ENCODE measurements at places on chromosomes 3 and 15.

GRCh38 chr15:69253156-69253555, 45.6 kb upstream of the PAQR5 start:
- no peak for DNase-seq

- DNase-seq, result no peak
Observed at GRCh38 chr3:50624634-50625033, 7.7 kb downstream of the MAPKAPK3 start.

- no peak for DNase-seq
Observed at GRCh38 chr3:129522953-129523352, 5.5 kb upstream of the RHO start.

DNA sequence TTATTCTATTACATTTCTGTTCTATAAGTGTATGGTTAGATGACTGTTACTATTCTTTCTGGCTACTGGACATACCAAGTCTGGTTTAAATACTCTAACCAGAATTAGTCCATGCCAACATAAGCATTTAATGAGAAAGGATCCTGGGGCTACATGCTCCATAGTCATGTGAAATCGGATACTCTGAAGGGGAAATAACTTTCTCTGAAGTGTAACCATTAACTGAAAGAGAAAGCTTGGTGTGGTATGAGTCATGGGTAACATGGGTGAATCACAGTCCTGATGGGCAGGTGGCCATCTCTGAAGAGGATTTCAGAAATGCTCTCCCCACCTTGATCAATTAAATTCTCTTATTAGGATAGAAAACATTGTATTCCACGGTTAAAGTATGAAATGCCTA, 69.4 kb downstream of the FHIT start:
- DNase-seq, result peak; percentile 61

- DNase-seq, result no peak
Observed at GRCh38 chr3:179098388-179099077, 26.9 kb upstream of the ZMAT3 start.

- no peak for DNase-seq
Observed at GRCh38 chr15:84818261-84819131, 1.3 kb downstream of the ALPK3 start.

- no peak for DNase-seq
Observed at GRCh38 chr3:195023576-195023975, 247.4 kb downstream of the XXYLT1 start.

GRCh38 chr3:161395115-161396012, 24.0 kb upstream of the SPTSSB start:
- DNase-seq, result no peak

DNA sequence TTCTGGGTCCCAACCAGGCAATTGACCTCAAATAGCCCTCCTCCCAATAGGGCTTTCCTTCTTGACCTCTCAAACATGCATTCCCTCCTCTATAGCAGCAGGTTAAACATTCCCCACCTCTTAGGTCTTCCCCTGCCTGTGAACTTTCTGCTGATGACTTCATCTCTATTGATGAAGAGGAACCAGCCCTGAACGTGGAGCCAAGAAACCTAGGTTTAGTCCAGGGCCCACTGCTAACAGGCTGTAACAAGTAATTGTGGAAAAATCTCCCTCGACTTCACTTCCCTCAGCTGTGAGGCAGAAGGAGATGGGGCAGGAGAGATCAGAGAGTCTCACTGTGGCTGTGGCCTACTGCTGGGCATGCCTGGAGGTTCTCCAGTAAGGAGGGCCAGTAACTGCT, 24.7 kb downstream of the ILDR1 start:
- no peak for DNase-seq

GRCh38 chr3:106206613-106207012, 337.8 kb upstream of the CBLB start:
- DNase-seq, result no peak

GRCh38 chr3:167892205-167892604, 156.7 kb downstream of the SERPINI1 start:
- DNase-seq, result no peak

DNA sequence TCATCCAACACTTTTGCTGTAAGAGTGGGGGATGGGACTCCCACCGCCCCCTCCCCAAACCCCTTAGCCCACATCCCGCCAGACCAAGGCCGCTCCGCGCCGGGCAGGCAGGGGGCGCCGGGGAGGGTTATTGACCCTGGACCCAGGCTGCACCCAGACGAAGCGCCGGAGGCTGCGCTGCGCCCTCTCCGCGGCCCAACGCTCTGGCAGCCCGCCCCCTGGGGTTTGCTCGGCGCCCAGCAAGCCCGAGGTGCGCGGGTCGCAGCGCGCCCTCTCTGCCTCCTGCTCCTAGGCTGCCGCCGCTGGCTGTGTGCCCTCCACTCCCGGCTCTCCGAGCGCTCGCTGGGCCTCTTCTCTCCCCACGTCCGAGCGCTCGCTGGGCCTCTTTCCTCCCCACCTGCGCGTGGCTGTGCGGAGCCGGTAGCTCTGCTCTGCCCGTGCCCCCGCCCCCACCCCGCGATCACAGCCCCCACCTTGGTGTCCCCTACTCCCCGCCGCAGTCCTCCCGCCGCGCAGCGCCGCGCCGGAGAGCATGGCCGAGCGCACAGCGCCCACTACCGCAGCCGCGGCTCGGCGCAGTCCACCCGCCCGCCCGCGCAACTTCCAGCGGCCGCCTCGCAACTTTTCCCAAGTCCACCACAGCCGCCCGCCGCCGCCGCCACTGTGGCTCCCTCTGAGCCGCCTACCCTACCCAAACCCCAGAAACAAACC, 1.2 kb downstream of the MECOM start:
- peak; percentile 81 for DNase-seq

DNA sequence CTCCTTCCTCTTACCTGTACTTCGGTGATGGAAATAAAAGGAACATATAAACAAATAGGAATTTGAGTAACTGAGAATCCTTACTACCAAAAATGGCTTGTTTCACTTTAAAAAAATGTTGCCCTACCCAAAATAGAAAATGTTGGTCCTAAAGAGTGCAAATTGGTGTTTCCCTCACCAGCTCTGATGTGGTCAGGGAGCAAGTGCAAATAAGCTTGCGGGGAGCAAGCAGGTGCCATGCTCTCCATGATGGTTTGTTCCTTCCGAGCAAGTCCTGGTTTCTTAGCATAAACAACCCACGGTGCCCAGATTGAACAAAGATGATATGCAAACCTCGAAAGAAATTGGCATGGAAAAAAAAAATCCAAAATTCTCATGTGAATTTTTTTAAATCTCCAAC, 68.8 kb downstream of the PGPEP1L start:
- DNase-seq, result no peak

GRCh38 chr3:147930232-147930807, 521.2 kb downstream of the ZIC1 start:
- DNase-seq, result no peak

GRCh38 chr3:129535075-129535474, 6.6 kb downstream of the RHO start:
- no peak for DNase-seq

DNA sequence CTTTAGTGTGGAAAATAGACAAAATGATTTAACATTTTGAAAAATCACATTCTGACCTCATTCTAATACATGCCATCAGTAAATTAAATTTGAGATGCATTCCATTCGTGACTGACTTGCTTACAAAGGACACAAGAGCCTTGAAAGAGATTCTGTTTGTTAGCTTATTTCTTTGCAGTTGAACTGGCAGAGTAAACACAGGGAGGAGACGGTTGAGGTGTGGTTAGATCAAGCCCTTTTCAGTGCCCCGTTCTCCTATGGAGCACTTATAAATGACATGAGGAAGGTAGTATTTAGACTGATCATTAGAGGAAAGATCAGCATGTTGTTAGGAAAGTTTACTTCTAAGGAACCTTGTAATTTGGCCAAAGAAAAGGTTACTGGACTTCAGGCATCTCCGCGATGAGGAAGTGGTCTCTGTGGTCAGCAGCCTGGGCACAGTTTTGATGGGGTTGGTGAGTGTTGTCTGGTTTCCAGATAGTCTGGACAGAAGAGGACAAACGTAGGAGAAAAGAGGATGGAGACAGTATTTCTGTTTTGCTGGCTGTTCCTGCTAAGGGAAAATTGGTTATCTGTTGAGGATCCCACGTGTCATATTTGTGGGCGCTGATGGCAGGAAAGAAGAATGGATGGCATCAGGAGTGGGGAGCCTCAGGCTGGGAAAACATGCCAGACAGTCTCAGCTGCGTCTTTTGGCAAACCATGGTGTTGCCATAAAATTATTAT, 328.9 kb upstream of the TBL1XR1 start:
- no peak for DNase-seq

DNA sequence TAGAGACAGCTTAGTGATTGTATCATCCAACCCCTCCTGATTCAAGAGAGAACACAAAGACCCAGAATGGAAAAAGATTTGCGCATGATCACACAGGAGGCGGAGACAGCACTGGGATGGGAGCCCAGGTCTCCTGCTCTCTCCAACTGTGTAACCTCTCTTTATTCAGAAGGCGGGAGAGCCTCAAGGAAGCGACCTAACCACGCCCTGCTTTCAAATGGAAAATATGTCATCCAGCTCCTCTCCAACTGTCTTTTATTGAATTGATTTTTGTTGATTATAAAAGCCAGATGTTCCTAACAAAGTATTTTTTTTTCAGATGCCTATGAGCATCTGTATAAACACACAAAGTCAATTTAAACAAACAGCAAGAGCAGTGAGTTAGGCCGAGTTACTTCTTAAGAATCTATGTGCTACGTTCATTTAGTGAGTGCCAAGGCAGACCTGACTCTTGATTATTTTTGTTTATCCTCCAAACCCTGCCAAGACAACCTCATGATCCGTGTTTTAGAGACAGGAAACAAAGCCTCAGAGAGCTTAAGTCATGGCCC, 74.5 kb downstream of the BFSP2 start:
- DNase-seq, result no peak

GRCh38 chr3:14726441-14726780, 51.5 kb downstream of the C3orf20 start:
- no peak for DNase-seq

DNA sequence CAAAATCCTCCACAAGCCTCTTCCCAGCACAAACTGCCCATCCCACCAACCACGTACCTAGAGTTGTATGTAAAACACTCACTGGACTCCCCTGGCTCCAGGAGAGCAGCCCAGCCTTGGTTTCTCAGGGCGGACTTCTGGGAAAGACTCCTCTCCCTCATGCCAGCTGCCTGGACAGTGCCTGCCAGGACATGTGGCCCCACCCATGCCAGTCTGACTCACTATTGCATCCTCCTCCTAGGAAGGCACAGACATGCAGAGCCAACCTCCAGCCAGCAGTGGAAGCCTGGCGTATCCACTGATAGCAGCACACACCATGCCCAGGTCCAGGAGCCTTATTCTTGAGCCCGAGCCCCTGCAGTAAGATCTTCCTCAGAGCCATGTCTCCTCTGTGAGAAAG, 8.6 kb downstream of the PKM start:
- DNase-seq, result no peak

DNA sequence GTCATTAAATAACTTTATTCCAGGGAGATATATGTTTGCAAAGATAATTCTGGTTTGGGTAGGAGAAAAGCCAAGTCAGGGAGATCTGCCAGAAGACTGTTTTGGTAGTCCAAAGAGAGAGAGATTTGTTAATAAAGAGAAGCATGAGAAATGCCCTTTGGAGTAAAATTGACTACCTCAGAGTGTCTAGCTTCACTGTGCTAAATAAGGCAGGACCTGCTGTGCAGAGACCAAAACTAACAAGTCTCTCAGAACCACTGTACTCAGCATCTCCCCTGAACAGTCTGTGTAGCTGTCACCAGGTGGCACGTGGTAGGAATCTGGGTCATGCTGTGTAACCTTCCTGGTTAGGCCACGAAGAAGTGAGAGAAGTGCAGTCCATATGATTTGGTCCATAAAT, 31.6 kb upstream of the SLC35G2 start:
- DNase-seq, result peak; percentile 52

- no peak for DNase-seq
Observed at GRCh38 chr3:79986338-79986737, 218.5 kb upstream of the ROBO1 start.

DNA sequence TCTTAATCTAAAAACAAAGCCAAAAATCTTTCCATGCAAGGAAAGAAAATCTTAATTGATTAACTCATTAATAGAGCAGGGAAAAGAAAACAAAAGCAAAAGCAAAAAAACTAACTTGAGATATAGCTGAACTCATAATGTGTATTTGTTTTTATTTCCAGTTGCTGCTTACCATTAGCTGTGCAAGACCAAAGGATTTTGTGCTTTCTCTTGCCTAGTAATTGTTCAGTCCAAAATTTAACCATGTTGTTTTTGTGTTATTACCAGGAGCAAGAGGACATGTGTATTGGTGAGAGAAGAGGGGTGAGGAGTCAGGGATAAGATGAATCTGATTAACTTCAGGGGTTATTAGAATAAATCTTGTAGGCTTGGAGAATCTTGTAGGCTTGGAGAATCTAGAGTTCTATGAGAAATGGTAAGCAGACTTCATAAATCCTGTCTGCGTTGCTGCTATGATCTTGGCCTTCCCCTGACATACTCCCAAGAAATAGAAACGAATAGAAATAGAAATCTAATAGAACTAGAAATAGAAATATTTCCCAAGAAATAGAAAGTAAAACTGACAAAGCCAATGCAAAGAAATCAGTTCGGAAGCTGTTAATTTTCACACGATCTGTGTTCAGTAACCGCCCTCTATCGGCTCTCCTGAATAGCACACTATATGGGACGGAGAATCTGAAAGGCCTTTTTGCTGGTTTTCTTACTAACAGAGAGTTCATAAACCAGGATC, 72.6 kb upstream of the TNFSF10 start:
- DNase-seq, result peak; percentile 65

DNA sequence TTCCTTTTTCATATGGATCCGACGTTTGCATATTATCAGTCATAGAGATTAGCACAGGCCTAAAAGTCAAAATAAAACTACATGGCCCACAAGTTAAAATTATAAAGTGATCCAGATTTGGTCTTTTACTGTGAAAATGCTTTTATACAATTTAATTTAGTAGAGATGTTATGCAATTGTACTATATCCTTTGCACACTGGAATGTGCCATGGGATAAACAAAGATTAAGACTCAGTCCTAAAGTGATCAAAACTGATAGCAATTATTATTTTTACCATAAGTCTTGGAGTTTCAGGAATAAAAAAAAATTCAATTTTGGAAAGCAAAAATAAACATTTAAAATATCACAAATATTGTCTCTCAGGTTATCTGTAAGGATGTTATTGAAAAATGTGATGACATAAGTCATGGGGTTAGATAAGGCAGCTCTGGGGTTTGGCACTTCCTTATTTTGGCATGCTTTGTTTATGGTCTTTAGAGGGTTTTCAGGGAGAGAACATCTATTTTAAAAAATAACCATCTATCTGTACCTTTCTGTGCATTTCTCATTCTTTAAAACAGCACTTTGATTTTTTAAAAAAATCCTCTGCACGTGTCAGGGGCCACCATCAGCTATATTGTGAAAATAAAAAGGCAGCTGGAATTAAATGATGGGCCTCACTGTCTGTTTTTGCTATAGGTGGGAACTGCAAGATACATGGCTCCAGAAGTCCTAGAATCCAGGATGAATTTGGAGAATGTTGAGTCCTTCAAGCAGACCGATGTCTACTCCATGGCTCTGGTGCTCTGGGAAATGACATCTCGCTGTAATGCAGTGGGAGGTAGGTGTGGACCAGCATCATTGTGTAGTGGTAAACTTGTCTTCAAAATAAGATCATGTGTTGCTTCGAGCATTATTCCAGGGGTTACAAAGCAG, 67.3 kb downstream of the TGFBR2 start:
- DNase-seq, result no peak
